ENCODE measurements at places on chromosomes 3 and 15.

DNA sequence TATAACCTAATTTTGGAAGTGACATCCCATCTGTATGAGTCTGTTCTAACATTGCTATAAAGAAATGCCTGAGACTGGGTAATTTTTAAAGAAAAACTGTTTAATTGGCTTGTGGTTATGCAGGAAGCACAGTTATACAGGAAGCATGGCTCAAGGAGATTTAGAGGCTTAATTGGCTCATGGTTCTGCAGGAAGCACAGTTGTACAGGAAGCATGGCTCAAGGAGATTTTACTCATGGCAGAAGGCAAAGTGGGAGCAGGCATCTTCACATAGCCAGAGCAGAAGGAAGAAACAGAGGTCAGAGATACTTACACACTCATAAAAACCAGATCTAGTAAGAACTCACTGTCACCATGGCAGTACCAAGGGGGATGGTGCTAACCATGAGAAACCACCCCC is 193.1 kb upstream of the ADAMTS9 start:
- no peak for DNase-seq

DNA sequence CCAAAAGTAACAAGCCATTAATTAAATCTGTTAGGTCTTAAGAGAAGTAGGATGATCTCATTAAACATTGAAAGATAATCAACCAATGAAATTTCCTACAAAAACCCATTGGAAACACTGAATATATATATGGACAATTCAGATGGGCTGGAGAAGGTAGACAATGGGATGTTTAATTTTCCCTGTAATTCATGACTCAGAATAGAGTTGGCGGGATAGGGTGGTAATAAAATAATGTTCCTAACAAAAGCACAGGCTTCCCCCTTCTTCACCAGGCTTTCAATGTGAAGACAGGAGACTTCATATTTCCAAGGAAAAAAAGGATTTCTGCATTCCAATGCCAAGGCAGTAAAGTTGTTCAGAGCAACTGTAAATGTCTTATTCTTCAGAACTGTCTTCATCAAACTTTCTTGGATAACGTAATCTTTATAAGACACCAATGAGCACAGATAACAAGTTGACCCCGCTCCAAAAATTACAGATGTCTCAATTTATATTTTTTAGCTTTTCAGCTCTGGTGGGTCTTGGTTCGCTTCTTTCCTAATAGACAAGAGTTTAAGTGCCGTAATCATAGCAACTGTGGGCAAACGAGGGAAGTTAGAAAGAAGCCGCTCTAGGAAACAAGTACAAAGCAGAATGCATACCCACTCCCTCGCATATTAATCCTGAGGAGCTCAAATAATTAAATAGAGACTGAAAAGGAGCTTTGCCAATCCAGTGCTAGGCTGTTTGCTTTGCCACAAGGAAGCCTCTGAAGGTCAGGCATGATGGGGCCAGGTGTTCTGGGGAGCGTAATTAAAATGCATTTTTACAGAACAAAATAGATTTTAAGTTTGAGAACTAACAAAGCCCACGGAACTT is 377.0 kb downstream of the FOXP1 start:
- DNase-seq, result no peak

DNA sequence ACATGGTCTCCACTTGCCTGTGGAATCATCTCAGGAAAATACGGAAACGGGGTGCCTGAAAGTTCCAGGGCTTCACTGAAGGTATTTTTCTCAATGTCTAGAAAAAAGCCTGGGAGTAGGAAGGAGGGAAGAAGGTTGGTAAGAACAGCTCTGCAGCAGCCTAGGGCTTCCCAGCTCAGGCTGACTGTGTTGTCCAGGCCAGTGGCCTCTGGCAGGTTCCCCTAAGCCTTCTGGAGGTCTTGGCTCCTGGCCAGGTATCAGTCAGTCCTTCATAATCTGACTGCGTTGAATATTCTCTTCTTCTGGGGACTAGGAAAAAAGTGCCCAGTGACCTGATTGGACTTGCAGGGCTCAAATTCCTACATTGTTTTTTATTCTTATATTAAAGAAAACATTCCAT is 38.6 kb downstream of the SSR3 start:
- DNase-seq, result no peak

- DNase-seq, result no peak
These were observed 51.5 kb downstream of the GABRB3 start for GRCh38 chr15:26721232-26721967.

DNA sequence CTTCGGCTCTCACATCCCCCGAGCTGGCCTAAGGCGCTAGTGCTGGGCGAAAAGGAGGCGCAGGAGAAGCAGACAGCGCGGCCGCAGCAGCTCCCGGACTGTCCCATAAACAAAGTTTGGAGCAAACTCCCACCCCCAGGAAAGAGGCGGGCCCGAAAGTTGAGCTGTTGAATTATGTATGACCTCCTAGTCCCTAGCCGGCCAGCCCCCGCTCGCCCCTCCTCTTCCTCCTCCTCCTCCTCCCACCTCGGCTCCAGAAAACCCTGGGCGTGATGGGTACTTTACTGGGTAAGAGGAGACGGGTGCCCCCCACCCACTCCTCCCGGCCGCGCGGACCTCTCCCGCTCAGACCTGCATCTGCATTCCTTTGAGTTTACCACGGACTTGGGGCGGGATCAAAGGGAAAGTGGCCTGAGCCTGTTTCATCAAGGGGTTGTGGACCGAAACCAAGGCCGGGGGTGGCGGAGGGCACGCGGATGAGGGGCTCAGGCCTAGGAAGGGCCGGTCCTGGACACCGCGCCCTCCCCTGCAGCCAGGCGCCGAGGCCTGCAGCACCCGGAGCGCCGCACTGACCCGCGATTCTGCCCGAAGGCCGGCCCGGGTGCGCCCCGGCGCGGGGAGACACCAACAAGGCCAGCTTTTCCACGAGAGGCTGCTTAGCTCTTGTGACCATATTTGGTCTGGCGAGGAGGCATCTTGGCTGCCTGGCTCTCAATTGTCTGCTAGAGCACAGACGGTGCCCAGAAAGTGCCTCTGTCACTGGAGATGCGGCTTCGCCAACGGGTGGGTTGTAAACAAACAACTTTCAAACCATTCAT is at the start of gene WWTR1:
TSS of gene WWTR1 (minus strand) at position 100 of the 818 bp plus-strand sequence. CDS start 719 bp downstream, outside the sequence.
- peak; percentile 73 for DNase-seq

GRCh38 chr3:178170698-178171535 is 365.3 kb upstream of the KCNMB2 start:
- DNase-seq, result no peak

DNA sequence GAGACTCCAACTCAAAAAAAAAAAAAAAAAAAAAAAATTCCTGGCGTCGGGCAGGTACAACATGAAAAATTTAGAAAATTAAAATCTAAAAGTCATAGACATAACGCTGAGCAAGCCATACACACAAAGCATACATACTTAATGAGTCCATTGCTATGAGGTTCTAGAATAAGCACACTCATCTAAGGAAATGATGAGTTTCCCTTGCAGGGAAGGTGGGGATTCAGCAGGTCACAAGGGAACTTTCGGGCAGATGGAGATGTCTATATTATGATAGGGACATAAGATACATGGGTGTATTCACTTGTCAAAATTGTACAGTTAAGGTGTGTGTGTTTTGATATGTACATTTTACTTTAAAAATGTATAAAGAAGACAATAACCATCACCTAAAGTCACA is 120.2 kb upstream of the LIPC start:
- no peak for DNase-seq

GRCh38 chr3:193599393-193599792 is 6.4 kb downstream of the OPA1 start:
- no peak for DNase-seq

- DNase-seq, result no peak
These were observed 17.7 kb downstream of the TICRR start for GRCh38 chr15:89593018-89593417.

GRCh38 chr3:65576966-65577365 is 461.8 kb downstream of the MAGI1 start:
- no peak for DNase-seq

- DNase-seq, result no peak
These were observed 209.0 kb downstream of the ARRDC4 start for GRCh38 chr15:98169551-98169950.

GRCh38 chr3:157868196-157868595 is 238.0 kb downstream of the SHOX2 start:
- DNase-seq, result no peak

GRCh38 chr3:27110020-27110419 is 259.2 kb downstream of the NEK10 start:
- no peak for DNase-seq

DNA sequence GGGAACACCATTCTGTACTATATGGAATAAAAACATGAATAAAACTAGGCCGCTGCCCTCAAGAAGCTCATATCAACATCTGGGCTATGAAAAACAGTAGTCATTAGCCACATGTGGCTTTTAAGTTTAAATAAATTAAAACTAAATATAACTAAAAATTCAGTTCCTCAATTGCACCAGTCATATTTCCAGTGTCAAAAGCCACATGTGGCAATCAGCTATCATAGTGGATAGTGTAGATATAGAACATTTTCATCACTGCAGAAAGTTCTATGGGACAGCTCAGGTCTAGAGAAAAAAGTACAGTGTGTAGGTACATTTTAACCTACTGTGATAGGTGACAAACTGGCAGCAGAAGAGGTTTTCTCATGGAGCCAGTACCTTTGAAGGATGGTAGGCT is 261.4 kb downstream of the FOXP1 start:
- no peak for DNase-seq

DNA sequence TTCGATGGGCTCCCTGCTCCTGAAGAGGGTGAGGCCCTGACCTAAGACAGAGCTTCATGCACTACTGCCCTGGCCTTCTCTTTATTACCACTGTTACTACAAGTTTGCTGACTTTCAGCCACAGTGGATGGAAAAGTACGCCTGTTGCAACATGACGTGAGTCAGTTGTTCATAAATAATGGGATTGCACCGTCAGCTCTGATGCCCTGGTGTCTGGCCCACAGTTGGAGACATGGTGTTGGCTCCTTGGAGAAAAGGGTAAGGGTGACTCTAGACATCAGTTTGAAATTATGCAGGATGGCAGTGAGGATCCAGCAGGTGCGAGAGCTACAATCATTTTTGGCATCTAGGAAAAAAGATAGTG is 5.5 kb downstream of the PAQR5 start:
- no peak for DNase-seq

DNA sequence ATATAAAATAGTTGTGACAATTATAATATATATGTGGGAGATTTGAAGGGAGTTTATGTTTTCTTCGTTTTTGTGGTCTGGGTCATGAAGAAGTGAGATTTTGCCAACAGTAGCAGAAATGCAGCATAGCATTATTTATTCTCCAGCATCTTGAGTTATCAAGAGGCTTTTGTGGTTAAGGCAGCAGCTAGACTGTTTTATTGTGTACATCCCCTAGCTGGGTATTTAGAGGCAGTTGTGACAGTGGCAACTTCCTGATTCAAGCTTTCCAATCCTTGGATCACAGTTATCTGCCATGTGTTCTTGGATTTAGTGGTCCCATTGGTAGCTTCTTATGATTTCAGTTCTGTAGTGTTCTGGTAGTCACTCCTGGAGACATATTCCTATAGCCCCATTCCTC is 29.0 kb downstream of the ARIH1 start:
- DNase-seq, result no peak

- no peak for DNase-seq
These were observed 248.4 kb downstream of the KCNH8 start for GRCh38 chr3:19396726-19397125.

DNA sequence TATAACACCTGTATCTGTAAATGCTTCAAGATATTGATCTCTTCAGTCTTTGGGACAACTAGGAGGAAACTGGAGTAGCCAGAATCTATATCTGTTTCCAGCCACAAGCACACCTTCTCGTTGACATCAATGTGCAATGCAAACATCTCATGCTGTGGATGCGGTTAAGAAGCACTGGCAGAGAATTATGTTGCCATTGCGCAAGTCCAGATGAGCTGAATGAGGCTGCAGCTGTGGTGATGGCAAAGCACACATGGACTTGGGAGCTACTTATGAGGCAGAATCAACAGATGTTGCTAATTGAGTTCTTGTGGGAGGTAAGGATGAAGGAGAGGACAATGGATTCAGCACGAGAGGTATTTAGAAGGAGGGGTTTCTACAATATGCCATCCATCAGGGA is 90.9 kb downstream of the STRIT1 start:
- DNase-seq, result no peak
